Stimulated activated CD8-positive, alpha-beta memory T cell treated with anti-CD3 and anti-CD28 coated beads, Interleukin-4, amount 100 ng/mL, for 1 hour (primary cell): ENCODE measurements at places on chromosomes 4 and X.

GRCh38 chr4:168598191-168598590 is 101.3 kb downstream of the PALLD start:
- DNase-seq: no peak

GRCh38 chr4:140222171-140222570 is 68.2 kb upstream of the MAML3 start:
- no peak for DNase-seq

GRCh38 chr4:5927747-5928146 is 34.9 kb upstream of the CRMP1 start:
- DNase-seq: no peak

DNA sequence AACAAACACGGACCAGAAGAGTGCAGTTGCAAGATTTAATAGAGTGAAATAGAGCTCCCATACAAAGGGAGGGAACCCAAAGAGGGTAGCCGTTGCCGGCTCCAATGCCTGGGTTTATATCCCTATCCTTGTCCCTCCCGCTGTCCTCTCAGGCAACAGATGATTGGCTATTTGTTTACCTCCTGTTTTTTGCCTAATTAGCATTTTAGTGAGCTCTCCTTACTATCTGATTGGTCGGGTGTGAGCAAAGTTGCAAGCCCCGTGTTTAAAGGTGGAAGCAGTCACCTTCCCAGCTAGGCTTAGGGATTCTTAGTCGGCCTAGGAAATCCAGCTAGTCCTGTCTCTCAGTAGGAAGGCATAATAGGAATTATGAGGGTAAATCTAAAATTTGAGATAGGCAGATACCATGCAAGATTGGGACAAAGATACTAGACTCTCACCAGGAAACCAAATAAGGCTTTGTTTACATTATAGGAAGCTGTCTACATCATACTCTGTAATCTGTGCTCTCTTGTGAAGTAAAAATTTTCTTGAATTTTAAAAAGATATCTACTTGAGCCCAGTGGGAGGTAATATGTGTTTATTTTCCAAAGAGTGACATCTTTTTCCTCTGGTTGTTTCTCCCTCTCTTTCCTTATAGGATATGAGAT is 65.9 kb downstream of the ATP10D start:
- DNase-seq: no peak

DNA sequence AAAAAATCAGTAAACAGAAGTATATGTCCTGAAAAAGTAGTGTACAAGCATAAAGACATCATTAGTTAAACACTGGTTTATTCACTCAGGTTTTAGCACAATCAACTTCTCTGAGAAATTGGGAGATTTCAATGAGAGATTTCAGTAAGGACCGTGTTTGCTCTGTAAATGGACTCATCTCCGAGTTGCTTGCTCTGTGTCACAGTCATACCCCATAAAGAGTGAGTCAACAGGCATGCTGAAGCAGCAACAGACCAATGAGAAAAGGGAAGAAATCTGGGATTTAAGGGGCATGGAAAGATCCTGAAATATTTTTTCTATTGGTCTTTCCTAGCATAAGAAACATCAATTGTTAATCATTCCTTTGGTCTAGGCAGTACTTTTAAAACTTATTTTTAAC is 4.7 kb downstream of the GLUD2 start:
- DNase-seq: no peak

DNA sequence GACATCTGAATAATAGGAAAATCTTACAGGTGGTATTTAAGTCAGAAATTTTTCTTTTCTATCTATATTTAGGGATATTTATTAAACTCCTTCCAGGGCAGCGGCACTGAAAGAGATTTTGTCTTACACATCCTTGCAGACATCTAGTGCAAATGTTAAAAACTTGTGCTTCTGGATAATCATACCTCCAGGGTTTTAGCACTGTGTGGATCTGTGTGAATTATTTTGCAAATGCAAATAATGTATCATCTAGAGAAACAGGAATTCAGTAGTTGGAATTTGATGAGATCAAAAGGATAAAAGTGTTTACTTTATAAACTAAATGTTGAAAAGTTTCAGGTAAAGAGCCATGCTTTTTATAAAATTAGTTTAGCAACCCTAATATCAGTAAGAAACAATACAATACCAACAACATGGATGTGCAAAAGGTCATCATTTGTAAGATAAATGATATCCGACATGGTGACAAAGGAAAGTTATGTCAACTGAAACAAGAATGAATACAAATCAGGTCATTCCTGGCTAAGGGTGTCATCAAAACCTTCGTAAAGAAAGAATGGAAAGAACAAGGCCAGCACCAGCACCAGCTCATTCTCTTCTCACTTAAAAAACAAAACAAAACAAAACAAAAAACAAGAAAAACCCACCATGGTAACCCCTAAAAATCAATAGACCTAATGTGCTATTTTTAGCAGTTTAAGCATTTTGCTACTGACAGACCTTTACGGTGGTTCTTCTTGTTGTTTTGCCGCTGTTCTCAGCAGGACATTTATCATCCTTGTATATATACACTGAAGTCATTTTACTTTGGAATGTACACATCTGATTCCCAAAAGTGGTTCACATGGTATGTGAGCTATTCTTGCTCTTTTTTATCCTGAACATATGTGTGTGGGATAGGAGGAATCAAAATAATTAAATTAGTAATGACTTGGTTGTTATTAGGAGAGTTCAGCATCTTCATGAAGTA is 219.7 kb upstream of the NDST3 start:
- no peak for DNase-seq

- no peak for DNase-seq
These were observed 24.7 kb downstream of the EIF2S3 start for GRCh38 chrX:24079411-24079810.

DNA sequence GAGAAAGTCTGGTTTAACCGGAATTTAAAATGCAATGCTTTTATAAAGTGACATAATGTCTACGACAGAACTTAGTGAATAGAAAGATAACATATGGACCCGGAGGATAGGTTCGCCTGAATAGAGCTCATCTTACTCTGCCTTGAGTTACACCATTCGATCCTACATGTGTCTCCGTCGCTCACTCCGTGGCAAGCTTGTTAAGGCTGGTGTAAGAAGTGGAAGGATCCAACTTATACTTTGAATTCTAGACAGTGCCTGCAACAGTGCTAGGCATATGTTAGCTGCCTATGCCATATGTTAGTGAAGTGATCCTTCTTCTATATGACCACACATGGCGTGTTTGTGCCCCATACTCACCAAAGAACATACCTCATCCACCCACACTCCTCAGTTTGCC is 50.9 kb downstream of the SEL1L3 start:
- DNase-seq: no peak

DNA sequence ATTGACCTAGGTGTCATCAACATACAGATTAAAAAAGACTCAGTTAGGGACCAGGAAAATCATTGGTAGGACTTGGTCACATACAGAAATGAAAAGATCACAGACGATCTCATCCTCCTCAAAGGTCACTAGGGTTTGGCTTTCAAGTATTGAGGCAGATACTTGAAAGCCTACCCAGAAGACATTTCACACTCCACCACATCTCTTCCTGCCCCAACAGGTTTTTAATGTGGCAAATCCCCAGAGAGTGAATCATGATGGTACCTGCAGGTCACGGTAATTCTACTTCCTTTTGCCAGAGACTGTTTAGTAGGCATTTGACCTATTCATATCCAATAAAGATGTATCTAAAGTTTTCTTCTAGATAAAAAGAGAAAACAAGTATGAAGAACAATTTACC is 44.1 kb downstream of the INPP4B start:
- DNase-seq: no peak

DNA sequence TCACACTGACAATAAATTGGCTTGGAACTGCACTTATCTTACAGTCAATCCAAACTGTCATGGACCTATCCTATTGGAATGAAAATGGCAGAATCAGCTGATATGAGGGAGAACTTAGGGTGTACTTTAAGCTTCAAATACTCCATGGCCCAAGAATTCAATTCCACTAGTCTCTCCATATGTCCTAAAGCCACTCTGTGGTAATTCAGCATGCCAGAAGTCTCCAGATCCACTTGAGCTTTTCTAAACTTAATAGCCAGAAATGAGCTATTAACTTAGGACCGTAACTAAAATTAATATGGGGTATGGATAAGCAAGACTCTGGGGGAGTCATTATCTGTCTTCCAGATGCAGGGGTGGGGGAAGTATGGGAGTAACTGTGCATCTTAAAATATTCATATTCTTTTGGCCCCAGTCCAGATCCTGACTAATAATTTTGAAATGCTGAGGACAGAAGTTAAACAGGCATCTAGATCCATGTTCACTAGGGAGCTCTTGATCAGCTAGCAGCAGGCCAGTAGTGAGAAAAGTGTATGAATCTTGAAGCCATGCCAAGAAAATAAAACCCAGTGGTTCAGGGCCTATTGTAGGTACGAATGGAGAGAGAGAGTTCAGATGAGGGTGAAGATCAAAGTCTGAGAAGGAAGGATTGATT is 167.6 kb downstream of the DKK2 start:
- DNase-seq: no peak

DNA sequence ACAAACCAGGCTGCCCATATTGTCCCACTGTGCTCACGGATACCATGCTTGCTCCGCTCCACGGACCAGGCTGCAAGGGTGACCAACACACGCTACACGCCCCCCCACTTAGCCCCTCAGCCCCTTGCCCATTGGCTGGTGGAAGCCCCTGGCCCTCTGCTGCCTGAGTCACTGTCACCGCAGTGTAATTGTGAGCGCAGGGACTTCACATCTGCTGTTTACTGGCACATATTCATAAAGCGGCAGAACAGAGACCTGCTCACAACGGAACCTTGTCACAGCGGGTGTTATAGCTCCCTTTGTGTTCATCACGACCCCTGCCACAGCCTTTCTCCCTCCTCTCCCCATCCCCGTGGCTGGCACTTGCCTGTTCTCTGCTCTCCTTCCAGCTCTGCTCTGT is 83.7 kb downstream of the PSAPL1 start:
- no peak for DNase-seq

- DNase-seq: no peak
These were observed 77.9 kb downstream of the JAKMIP1 start for GRCh38 chr4:6122496-6122895.

DNA sequence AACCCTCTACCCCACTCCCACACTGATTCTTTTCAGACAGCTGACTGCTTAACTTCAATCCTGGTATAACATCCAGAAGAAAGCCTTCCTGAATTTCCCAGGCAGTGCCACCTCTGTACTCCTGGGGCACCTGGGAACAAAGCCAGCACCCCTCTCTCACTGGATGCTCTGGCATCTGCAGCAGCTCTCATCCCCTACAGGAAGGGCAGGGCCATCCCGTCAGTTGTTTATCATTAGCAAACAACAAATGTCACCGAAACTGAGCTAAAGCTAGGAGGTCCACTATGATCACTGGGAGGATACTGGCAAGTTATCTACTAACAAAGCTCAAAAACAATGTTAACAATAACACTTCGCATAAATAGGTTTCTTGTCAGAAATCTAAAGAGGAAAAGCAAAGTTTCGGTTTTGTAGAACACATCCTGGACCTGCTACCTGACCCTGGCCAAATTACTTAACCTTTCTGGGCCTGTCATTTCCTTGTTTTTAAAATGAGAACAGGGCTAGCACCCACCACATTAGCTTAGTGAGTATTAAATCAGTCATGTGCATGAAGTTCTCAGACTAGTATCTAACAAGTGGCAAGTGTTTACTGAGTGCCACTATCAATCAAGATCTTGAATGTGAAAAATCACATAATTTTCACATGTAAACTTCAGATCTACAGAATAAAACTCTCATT is 86.6 kb downstream of the NR3C2 start:
- no peak for DNase-seq

GRCh38 chr4:180557950-180558349 is 1685.3 kb upstream of the TENM3 start:
- DNase-seq: no peak

- DNase-seq: no peak
These were observed 197.1 kb downstream of the RASL11B start for GRCh38 chr4:53059256-53059655.

- DNase-seq: no peak
These were observed 7.6 kb downstream of the ENPEP start for GRCh38 chr4:110483516-110483915.

DNA sequence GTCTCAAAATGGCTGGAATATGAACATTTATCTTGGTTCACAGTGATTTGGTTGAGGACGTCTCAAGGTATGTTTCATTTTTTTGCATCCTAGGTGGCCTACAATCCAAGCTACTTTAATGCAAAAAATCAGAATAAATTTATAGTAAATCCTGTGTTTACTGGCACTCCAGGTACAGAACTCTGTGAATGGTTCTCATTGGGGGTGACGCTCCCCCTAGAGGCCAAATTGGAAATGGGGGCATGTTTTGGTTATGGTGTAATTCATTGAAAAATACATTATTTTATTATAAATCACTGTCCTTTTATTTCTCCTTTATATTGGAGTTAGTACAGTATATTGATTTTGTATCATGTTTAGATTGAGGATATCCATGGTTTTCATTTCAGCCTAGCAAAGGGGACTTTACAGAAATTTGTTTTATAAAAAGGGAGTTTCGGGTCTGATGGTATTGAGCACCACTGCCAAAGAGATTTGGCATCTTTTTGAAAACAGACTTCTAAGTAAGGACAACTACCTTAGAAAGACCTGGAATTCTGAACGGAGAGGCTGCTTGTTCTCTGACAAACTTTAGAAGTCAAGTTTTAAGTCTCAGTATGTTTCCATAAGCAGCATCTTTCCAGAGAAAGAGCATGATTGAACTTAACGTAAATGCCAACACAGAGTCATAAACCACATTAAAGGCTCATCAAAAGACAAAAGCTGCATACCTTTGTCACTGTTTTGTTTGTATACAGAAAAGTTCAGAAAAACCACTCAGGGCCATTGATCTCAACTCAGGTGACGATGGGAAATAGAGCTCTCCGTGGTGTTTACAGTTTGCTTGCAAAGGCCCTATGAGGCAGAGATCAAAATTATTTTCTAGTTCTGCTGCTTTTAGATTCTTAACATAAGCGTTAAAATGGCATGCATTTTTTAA is 19.4 kb downstream of the MTM1 start:
- peak; percentile 22 for DNase-seq

DNA sequence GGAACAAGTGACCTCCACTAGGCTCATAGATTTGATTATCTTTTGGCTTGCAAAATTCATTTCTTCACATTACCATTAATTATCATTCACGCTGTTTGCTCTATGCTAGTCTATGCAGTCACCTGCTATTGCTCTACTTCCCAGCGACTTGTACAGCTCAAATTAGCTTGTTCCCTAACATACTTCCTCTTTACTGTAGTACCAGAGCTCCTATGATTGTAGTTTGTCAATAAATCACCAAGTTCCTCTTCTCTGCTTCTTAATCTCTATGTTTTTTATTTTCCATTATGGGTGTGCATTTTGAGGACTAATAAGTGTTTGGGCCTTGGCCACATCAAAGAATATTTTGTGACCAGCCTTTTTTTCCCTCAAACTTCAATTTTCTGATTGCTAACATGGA is 6.2 kb upstream of the GSPT2 start:
- no peak for DNase-seq

- DNase-seq: no peak
These were observed 131.0 kb downstream of the TET2 start for GRCh38 chr4:105277702-105278101.

GRCh38 chr4:107733431-107733925 is 13.4 kb upstream of the PAPSS1 start:
- DNase-seq: no peak

DNA sequence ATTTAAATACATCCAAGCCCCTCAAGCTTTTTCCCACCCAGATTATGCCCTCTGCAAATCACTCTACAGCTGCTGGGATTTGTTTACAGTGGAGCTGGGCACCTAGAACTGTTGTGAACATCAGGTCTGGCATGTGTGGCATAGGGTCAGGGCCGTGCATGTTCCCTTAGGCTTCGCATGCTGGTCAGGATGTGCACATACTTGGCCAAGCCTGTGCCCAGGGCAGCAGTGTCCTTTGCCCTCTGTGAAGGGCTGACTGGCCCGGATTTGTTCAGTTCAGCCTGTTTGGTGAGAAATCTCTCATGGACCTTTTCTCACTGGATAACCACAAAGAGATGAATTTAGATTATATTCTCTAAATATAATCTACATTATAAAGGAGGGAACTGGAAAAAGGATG is 471.9 kb downstream of the TRIML1 start:
- DNase-seq: no peak
